ENCODE measurements at places on chromosomes 7 and 10. TPM values are rescaled to one million over a fixed set of nuclear protein-coding genes. Genes with fewer than 3 reads are reported as not detected.

The ANKIB1 gene
- total RNA-seq: 55.1 TPM

The MLXIPL gene
- not detected for total RNA-seq

The ZNF804B gene
- not detected for total RNA-seq

The ADAMTS14 gene
- total RNA-seq: not detected

The TMEM225B gene
- total RNA-seq: 0.58 TPM

The AKR1E2 gene
- total RNA-seq: 9.8 TPM

The MCM10 gene
- total RNA-seq: 86.2 TPM

The LRGUK gene
- 0.07 TPM for total RNA-seq

The COL17A1 gene
- not detected for total RNA-seq

The HTR7 gene
- not detected for total RNA-seq

All from activated CD4-positive, alpha-beta T cell treated with anti-CD3 and anti-CD28 coated beads for 36 hours (primary cell).